Activated CD4-positive, alpha-beta memory T cell treated with anti-CD3 and anti-CD28 coated beads, Interleukin-2, amount 10 ng/mL, durations not matched to agents 7 days and 5 days (primary cell): ENCODE measurements at places on chromosomes 5 and 9. TPM values are rescaled to one million over a fixed set of nuclear protein-coding genes. Genes with fewer than 3 reads are reported as not detected.

DNA sequence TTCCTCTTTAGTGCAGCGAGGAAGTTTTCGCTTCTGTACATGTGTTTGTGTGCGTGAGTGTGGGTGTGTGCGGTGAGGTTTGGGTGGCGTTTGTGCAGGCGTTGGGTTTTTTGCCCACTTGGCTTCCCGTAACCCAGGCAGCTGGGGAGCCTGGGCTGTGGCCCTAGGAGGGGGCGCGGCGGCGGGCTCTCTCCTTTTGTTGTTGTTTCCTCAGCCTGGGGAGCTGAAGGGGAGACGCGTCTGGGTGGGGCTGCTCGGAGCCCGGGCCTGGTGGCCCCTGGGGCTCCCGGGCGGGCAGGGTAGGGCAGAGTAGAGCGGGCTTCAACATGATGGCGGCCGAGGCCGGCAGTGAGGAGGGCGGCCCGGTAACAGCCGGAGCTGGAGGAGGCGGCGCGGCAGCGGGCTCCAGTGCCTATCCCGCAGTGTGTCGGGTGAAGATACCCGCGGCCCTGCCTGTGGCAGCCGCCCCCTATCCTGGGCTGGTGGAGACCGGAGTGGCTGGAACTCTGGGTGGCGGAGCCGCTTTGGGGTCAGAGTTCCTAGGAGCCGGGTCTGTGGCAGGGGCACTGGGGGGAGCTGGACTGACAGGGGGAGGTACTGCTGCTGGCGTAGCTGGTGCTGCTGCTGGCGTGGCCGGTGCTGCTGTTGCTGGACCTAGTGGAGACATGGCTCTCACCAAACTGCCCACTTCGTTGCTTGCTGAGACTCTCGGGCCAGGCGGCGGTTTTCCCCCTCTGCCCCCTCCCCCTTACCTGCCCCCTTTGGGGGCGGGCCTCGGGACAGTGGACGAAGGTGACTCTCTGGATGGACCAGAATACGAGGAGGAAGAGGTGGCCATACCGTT is 665 bp downstream of the RASA1 start:
- H3K4me3 ChIP-seq = peak overlapping the region; percentile 91
- no peak for DNase-seq
- H3K4me1 ChIP-seq = peaks cover 37% of the 10 kb centered on the region
- H3K27me3 ChIP-seq = no peaks in the 10 kb centered on the region

DNA sequence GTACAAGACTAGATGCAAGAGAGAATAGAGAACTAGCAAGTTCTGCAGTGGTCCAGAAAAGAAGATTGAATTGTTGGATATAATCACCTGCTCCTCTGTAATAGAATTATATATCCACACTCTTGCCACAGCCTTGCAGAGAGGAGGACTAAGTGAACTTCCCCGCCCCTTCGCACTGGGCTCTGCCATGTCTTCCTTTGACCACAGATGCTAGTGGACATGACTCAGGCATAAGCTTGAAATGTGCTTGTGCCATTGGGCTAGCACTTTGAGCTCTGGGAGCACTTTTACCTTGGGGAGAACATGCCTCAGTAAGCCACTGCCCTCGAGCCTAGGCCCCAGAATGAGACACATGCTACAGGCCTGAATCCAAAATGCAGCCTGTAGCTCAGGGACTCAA is 113.5 kb upstream of the RASA1 start:
- no peaks in the 10 kb centered on the region for H3K27me3 ChIP-seq
- H3K27ac ChIP-seq = no peak overlapping the region
- H3K4me1 ChIP-seq = peaks cover 17% of the 10 kb centered on the region
- H3K4me3 ChIP-seq = no peak overlapping the region
- DNase-seq = no peak

- no peak overlapping the region for H3K4me3 ChIP-seq
- no peak overlapping the region for H3K27ac ChIP-seq
- DNase-seq = no peak
- peaks cover 2% of the 10 kb centered on the region for H3K4me1 ChIP-seq
- H3K27me3 ChIP-seq = no peaks in the 10 kb centered on the region
- peaks cover 29% of the 10 kb centered on the region for H3K36me3 ChIP-seq
Measured at GRCh38 chr5:75412111-75412990, 75.3 kb downstream of the HMGCR start.

DNA sequence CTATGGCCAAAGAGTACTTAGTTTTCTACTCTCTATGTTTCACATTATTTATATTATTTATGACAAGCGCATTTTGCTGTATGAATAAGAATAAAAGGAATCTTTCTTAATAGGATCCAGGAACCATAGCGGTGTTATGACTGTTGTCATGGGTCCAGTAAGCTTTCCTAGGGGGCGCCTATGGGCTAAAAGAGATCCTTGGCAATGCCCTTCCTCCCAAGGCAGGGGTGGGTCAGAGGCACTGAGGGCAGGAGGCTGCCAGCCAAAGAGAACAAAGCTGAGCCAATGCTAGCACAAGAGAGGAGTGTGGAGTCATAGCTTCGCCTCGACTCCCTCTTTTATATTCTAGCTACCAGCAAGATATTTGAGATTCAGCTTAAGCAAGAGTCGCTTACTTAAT is 98.4 kb upstream of the GNAQ start:
- DNase-seq = no peak
- H3K4me3 ChIP-seq = no peak overlapping the region
- H3K27me3 ChIP-seq = peaks cover 10% of the 10 kb centered on the region
- no peak overlapping the region for H3K27ac ChIP-seq

DNA sequence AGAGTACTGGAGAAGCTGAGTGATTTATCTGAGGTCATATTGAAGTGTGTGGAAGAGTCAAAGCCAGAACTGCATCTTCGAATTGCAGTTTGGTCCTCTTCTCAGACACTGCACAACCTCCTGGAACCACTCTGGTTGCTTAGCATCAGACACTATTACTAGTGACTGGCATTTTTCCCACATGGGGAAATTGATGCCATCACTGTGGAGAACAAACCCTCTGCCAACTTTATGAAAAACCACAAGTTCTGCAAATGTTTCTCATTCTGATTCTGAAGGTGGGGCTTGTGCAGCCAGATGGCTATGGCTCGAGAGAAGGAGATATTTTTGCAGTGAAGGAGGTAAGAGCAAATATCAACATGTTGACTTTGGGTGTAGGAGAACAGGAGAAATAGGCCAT is 67.2 kb downstream of the KCTD16 start:
- no peaks in the 10 kb centered on the region for H3K4me1 ChIP-seq
- H3K36me3 ChIP-seq = no peaks in the 10 kb centered on the region
- DNase-seq = no peak
- no peak overlapping the region for H3K4me3 ChIP-seq

DNA sequence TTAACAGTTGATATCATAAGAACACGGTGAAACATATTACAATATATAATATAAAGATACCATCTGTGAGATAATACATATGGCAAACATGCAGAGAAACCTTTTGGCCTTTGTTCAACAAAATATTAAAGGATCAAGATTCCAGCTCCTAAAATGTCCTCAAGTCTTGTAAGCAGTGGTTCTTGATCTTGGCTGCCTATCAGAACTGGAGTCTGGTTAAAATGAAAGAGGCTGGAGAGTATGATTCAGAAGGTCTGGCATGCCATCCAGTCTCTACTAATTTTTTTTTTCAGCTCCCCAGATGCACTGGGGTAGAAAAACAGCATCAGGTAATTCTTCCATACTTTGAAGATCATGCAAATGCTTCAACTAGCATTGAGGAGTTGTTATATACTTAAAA is 83.2 kb downstream of the TNC start:
- peaks cover 3% of the 10 kb centered on the region for H3K36me3 ChIP-seq
- no peak for DNase-seq
- peaks cover 24% of the 10 kb centered on the region for H3K4me1 ChIP-seq
- H3K4me3 ChIP-seq = no peak overlapping the region
- H3K27ac ChIP-seq = no peak overlapping the region
- peaks cover 15% of the 10 kb centered on the region for H3K27me3 ChIP-seq

DNA sequence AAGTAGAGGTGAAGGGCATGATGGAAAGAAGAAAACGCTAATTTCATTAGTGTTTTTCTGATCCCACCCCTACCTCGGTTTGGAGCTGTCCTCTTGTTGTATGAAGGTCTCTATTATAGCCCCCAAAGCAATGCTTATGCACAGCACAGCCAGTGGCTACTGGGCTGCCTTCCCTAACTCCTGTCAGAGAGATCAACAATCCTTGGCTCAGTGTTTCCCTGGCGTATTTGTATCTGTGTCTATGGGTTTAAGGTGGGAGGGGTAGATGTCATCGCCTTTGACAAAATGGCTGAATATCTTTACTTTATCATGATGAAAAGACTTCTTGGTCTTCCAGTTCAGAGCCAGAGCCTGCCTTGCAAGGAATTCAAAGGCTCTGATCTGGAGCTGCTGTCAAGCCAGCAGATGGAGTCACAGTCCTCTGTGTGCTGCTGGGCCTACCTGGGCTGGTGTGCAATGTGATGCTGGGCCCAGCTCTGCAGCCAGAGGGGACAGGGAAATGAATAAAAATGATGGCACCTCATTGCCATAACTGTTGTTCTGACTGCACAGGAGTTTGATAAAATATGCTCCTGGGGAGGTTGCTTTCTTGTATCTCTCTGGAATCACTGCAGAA is 20.1 kb upstream of the HSPA9 start:
- H3K27me3 ChIP-seq = peaks cover 13% of the 10 kb centered on the region
- H3K36me3 ChIP-seq = no peaks in the 10 kb centered on the region
- no peak overlapping the region for H3K27ac ChIP-seq
- no peak overlapping the region for H3K4me3 ChIP-seq

DNA sequence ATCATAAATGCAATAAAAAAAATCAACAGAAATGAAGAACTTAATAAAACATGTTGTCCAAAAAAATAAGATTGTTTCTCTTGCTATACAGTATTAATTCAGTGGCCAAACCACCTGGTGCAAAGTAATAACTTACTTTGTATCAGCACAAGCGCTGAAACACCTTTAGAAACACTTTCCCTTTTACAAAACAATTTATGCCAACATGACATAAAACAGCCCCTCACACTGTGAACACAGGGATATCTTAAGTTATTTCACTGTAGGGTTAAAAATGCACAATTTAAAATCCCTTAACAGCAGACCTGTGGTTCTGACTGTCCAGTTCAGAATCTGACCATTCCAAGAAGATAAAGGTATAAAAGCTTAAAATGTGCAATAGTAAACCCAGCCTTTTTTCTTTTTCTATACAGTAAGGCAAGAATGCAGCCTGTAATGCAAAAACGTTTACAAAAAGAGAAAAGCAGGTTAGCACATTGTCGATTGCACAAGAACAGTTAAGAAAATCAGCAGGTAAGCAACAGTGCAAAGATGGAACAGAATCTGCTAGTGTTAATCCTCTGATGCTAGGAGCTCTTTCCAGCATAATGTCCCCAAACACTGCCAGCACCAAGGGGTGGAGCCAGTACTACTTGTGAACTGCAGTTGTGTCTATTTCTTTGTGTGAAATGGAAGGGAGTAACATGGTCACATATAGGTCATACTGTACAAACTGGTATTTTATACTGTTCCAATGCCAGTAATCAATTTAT is 21.6 kb downstream of the RAB14 start:
- peaks cover 74% of the 10 kb centered on the region for H3K36me3 ChIP-seq
- no peak overlapping the region for H3K27ac ChIP-seq

DNA sequence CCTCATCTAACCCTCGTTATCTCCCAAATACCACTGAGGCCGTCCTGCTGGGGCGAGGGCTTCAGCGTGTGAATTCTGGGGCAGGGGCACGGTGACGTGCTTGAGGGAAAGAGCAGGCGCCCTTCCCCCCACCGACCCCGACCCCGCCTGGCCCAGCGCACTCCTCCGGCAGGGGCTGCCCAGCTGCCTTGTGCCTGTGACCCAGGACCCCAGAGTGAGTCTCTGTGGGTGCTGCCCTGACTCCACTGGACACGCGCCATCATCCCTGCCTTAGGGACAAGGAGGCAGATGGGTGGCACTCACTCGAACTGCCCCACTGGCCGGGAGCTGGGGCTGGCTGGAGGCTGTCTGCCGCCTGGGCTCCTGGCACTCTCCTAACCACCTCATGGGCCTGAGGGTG is 136.2 kb upstream of the LPCAT1 start:
- peaks cover 17% of the 10 kb centered on the region for H3K27me3 ChIP-seq
- DNase-seq = no peak
- no peak overlapping the region for H3K27ac ChIP-seq
- H3K4me3 ChIP-seq = no peak overlapping the region
- H3K4me1 ChIP-seq = no peaks in the 10 kb centered on the region

- H3K27me3 ChIP-seq = peaks cover 11% of the 10 kb centered on the region
- peaks cover 22% of the 10 kb centered on the region for H3K4me1 ChIP-seq
- no peaks in the 10 kb centered on the region for H3K36me3 ChIP-seq
- H3K27ac ChIP-seq = no peak overlapping the region
Measured at GRCh38 chr5:79850316-79850822, 140.7 kb downstream of the MTX3 start.

The SEMA5A gene
- total RNA-seq = 1.7 TPM

The TRMO gene
- total RNA-seq = 27.4 TPM

The C8G gene
- total RNA-seq = 1.5 TPM
